ENCODE measurements at places on chromosomes 4 and X. TPM values are rescaled to one million over a fixed set of nuclear protein-coding genes. Genes with fewer than 3 reads are reported as not detected.
A peak's percentile ranks its signal among the peaks of the same experiment; 100 is the strongest.

The HTN3 gene
- not detected for total RNA-seq

The FATE1 gene
- 0.78 TPM for total RNA-seq

The USP51 gene
- 8.1 TPM for total RNA-seq

DNA sequence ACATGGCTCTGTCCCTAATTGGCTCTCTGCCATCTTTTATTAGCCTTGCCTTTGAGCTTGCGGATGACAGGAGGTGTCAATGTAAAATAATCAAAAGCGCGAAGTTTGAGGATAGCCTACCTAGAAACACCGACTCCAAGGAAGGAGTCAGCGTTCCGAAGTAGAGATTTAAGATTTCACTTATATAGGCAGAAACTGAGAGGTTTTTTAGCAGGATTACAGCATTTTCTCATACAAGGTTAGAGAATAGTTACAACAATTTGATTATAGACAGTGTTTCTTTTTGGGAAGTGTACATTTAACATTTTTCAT lies 499 bp upstream of the NFXL1 start:
- H3K36me3 ChIP-seq, result peaks cover 24% of the 10 kb centered on the region
- H3K27ac ChIP-seq, result peak overlapping the region; percentile 87
- no peak for DNase-seq
- H3K4me3 ChIP-seq, result peak overlapping the region; percentile 91
- no peaks in the 10 kb centered on the region for H3K27me3 ChIP-seq
